Pulmonary artery endothelial cell (primary cell): ENCODE measurements at places on chromosomes 7 and 10. TPM values are rescaled to one million over a fixed set of nuclear protein-coding genes. Genes with fewer than 3 reads are reported as not detected.
A peak's percentile ranks its signal among the peaks of the same experiment; 100 is the strongest.

ACSM6 gene
- not detected in 2 replicates for total RNA-seq

SHH gene
- total RNA-seq: 0.20 TPM in 1 of 2 replicates, not detected in the other

EPDR1 gene
- total RNA-seq: 0.92 and 4.8 TPM in 2 replicates

NSMCE4A gene
- 42.0 and 53.4 TPM in 2 replicates for total RNA-seq

TRIM74 gene
- not detected in 2 replicates for total RNA-seq

AQP1 gene
- 3.4 and 6.4 TPM in 2 replicates for total RNA-seq

HMX2 gene
- total RNA-seq: not detected in 2 replicates

PIK3CG gene
- total RNA-seq: 11.6 and 12.2 TPM in 2 replicates

PTPN20 gene
- total RNA-seq: 0.26 and 1.7 TPM in 2 replicates

STEAP2 gene
- 2.3 and 5.2 TPM in 2 replicates for total RNA-seq

FRMPD2 gene
- not detected in 2 replicates for total RNA-seq

DENND11 gene
- total RNA-seq: 33.9 and 38.3 TPM in 2 replicates

MRLN gene
- total RNA-seq: not detected in 2 replicates

PNLIPRP3 gene
- total RNA-seq: not detected in 2 replicates

DNA sequence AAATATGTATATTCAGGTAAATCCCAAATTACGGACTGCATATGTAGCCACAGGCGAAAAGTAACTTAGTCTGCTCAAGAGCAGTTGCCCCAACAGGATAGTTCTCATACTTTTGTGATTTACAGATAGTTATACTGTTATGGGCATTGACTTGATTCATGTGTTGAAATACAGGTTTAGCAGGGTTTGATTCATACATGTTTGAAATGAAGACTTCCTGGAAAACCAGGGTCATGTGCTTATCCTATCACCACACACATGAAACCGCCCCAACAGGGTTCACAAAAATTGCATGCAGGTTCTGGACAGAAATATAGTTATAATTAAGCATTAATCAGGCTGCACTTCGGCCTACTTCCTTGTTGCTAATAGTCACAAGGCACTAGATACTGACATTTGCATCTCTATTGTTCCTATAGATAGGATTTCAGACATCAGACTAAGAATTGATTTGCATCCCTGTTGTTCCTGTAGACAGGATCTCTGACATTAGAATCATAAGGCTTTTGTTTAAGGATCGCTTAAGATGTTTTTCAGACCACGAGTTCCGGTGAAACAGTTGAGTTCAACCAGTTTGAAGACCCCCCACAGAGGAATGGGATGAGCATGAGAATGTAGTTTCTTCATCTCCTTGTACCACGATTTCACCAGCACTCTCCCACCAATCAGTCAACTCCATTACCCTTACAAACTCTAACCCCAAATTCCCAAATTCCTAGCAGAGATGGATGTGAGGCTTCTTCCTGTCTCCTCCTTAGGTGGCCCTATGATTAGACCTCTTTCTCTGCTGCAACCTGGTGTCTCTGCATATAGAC, 2.0 kb upstream of the ZNF398 start:
- DNase-seq: no peak

- DNase-seq: no peak
Measured at GRCh38 chr10:11404901-11405300, 206.5 kb downstream of the USP6NL start.

DNA sequence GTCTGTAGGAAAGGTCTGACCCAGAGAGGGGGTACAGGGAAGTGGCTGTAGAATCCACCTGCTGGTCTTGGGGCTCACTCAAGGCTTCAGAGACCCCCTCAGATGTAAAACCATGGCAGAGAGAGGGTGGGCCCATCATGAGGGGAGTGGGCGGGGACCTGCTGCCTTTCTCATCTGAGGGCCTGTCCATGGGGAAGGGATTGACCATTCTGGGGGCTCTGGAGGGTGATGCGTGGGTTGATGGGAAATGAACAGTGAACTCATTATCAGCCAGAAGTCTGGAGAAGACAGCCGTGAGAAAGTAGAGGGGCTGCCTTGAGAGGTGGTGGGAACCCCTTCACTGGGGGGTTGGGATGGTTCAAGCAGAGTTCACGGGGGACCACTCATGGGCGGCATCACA, 66.8 kb downstream of the MINDY4 start:
- no peak for DNase-seq

DNA sequence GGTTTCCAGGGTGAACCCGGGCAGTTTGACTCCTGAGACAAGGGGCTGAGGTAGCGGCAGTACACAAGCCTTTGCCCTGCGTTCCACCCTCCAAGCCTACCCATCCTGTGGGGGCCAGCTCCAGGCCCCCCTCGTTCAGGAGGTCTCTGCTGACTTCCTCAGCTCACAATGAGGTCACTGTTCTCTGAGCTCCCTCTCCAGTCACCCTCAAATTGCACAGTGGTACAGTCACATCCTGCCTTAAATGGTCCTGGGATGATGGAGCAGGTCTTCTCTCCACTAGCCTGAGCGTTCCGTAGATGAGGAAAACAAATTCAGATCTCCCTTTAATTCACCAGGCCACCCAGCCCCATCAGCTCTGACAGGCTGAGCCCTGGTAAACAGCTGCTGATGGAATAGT, 90.2 kb downstream of the SH3PXD2A start:
- no peak for DNase-seq

DNA sequence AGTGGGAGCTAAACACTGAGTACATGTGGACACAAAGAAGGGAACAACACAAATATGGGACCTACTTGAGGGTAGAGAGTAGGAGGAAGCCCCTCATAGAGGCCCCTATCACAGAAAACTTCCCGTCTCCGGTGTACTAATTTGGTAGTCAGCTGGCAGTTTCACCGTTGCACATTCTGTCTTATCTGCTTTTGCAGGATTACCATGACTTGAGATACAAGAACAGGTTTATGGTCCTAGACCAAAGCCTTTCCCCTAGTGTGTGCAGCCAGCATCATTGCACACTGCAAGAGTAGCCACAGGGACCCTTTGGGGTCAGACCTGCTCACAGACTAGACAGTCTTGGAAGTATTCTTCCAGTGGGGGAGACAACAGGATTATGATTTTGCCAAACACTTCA, 5.9 kb upstream of the IFIT1B start:
- DNase-seq: no peak

GRCh38 chr7:157775560-157776332, 438.9 kb downstream of the DNAJB6 start:
- no peak for DNase-seq

DNA sequence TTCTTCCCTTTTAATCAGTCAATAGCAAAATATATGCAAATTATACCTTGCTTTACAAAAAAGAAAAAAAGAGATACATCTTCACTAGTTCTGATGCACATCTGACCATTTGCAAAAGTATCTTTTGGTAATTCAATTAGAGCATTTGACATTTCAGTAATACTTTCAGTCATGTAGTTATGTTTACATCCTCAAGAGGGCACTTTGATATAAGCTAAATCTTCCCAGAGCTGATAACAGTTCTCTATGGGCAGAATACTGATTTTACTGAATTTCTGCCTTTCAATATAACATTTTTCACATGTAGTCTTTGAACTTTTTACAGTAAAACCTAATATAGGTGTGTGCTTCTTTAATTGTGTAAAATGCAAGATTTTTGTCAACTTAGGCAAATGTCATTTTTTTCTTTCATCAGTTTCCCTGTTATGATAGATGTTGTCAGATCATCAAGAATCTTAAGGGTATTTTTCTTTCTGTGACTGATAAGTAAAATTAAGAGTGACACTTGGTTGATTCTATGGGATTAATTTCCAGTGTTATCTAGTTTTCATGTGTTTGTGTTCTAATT, 703.5 kb upstream of the SEMA3D start:
- no peak for DNase-seq

DNA sequence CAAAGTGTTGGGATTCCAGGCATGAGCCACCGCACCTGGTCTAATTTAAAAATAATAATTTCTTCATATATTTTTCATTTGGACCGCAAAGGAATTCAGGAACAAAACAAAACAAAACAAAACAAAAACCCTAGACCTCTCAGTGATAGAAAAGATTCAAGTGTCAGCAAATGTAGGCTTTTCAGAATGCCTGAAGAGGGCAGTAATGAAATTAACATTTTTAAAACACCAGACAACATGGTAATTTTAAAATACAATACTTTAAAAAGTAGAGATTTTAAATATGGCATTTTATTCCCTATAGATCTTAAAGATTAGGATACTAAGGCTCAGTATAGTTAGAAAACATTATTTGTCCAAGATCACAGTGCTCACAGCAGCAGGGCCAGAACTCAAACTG, 36.6 kb downstream of the DNMBP start:
- no peak for DNase-seq

GRCh38 chr7:43517464-43517863, 65.4 kb upstream of the STK17A start:
- no peak for DNase-seq

- no peak for DNase-seq
Measured at GRCh38 chr10:37860494-37861190, 3.2 kb upstream of the ZNF248 start.

- DNase-seq: no peak
Measured at GRCh38 chr10:49751636-49752510, 10.2 kb downstream of the OGDHL start.

DNA sequence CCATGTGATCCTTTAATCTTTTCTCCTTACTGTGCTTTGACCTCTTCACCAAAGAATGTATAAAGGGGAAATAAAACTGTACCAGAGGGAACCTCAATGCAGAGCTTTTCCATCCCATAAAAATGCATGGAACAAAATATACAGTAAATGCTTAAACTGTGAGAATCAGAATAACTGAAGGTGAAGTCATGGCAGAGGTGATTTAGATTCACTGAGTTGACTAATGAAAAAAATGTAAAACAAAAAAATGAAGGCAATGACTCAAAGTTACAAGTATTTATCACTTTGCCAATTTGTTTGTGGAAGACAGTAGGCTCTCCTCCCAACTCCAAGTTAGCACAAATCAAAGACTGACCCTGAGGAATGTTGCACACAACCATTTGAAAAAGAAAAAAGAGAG, 1331.6 kb upstream of the SORCS1 start:
- DNase-seq: no peak

DNA sequence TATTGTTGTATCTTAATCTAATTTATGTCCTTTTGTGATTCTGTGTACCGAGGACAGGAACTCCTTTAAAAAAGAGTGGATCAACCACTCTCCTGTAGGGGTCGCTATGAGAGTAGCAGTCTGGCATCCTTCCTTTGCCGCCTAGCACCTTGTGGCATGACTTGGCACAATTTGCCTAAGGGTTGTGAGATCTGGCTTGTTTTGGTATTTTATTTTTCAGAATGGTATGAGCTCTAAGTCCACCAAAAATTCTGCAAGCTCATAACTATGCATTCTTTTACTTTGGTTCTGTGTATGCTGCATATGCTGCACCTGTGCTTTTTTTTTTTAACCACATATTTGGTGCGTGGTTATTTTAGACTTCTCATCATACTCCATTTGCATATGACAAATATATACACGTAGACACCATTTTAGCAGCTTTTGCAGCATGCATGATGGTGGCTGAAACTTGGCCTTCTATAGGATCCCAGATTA, 112.8 kb downstream of the CDK14 start:
- DNase-seq: no peak

- no peak for DNase-seq
Measured at GRCh38 chr7:30247541-30248401, 36.6 kb upstream of the ZNRF2 start.

GRCh38 chr10:7444551-7445121, 33.8 kb upstream of the SFMBT2 start:
- DNase-seq: no peak

DNA sequence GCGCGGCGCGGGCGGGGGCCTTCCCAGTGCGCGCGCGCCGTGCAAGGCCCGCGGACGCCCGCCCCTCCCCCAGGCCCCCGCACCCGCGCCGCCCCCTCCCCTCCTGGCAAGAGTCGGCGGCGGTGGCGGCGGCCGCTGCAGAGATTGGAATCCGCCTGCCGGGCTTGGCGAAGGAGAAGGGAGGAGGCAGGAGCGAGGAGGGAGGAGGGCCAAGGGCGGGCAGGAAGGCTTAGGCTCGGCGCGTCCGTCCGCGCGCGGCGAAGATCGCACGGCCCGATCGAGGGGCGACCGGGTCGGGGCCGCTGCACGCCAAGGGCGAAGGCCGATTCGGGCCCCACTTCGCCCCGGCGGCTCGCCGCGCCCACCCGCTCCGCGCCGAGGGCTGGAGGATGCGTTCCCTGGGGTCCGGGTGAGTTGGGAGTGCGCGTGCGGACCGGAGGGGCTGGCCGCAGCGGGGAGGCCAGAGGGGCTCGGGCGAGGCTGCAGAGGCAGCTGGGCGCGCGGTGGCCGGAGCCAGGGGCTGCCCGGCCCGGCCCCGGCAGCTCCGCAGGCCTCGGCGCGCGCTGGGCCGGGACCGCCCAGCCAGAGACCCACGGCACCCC, at the start of gene BMPR1A:
Gene BMPR1A, plus strand, starts transcription at position 109 of the 602 bp plus-strand sequence. CDS start 119,400 bp downstream, outside the sequence.
- DNase-seq: no peak

GRCh38 chr7:70190281-70190680, 592.0 kb downstream of the AUTS2 start:
- DNase-seq: no peak

GRCh38 chr7:114269714-114270113, 144.9 kb upstream of the FOXP2 start:
- DNase-seq: no peak

DNA sequence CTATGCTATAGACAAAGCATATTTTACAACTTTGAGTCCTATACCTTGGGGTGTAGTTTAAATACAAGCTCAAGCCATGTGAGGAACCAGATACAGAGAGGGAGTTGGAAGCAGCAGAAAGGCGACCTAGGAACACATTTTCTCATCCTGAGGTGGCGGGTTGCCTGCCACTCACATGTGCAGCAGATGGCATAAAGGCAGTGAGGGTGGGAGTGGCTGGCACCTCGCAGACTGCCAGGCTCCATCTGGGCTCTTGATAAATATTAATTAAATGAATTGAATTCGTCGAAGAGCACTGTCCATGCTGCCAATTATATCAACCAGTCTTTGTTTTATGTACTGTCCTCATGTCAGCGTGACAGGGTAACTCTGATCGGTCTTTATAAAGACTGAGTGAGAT, 79.0 kb upstream of the SEMA3C start:
- no peak for DNase-seq

- no peak for DNase-seq
Measured at GRCh38 chr7:92557249-92557648, 28.7 kb downstream of the RBM48 start.

GRCh38 chr10:17006631-17007417, 122.8 kb downstream of the CUBN start:
- DNase-seq: peak; percentile 78

- no peak for DNase-seq
Measured at GRCh38 chr7:105268056-105268455, 120.7 kb downstream of the SRPK2 start.

DNA sequence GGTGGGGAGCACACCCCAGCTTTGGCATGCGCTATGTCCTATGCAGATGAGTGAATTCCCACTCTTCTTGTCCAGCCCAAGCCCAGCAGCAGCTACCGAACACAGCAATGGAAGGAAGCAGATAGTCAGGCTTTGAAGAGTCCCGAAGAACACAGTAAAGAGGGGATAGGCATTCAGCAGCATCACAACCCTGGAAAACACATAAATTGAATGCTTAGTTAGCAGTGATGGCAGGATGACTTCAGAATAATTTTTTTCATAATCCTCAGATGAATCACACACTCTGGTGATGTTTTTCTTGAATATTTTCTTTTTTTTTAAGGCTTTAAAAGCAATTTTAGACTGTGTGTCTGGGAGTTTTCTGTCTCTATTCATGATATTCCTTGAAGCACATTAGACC, 95.8 kb downstream of the CFAP58 start:
- DNase-seq: no peak
